Left lung (tissue), 14 donors: ENCODE measurements at places on chromosomes 6 and 20. TPM values are rescaled to one million over a fixed set of nuclear protein-coding genes. Genes with fewer than 3 reads are reported as not detected.
A peak's percentile ranks its signal among the peaks of the same experiment; 100 is the strongest.

DNA sequence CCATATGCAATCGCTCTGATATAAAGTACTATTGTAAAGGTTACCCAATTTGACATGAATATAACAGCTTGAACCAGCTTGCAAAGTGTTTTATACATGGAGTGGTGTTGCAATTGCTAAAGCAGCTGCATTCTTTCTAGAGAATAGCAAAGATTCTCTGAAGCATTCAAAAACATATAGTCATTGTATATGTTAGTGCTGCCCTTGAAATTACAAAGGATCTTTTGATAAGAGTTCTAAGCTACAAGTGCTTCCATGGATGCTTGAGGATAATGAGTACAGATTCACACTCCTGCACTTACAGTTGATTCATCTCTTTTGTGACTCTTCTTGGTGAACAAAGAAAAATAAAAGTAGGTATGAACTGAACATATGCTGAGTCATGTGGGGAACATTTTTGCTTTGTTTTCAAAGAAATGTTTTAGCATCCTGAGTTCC, 175.7 kb downstream of the ALDH8A1 start:
- DNase-seq: peak; percentile 45
- H3K4me3 ChIP-seq: no peak overlapping the region
- H3K27me3 ChIP-seq: no peaks in the 10 kb centered on the region
- no peaks in the 10 kb centered on the region for H3K36me3 ChIP-seq
- no peaks in the 10 kb centered on the region for H3K4me1 ChIP-seq

Gene MAP3K5
- total RNA-seq: 20.9 TPM

- no peak for DNase-seq
- H3K27me3 ChIP-seq: no peaks in the 10 kb centered on the region
- no peak overlapping the region for H3K27ac ChIP-seq
- H3K36me3 ChIP-seq: no peaks in the 10 kb centered on the region
- H3K4me3 ChIP-seq: no peak overlapping the region
- H3K4me1 ChIP-seq: no peaks in the 10 kb centered on the region
These were observed 26.4 kb upstream of the MEI4 start for GRCh38 chr6:77626426-77626825.

Gene SIRPB1
- total RNA-seq: 8.0 TPM

Gene MLN
- not detected for total RNA-seq

- no peaks in the 10 kb centered on the region for H3K36me3 ChIP-seq
- H3K4me3 ChIP-seq: no peak overlapping the region
- no peak overlapping the region for H3K27ac ChIP-seq
These were observed 180.0 kb downstream of the TBXT start for GRCh38 chr6:165987483-165988301.

Gene ANKRD66
- total RNA-seq: 2.4 TPM

Gene CNR1
- 29.8 TPM for total RNA-seq

GRCh38 chr6:65999288-65999791, 292.3 kb upstream of the EYS start:
- H3K27ac ChIP-seq: no peak overlapping the region
- H3K4me3 ChIP-seq: no peak overlapping the region
- DNase-seq: no peak
- H3K27me3 ChIP-seq: no peaks in the 10 kb centered on the region
- no peaks in the 10 kb centered on the region for H3K36me3 ChIP-seq

GRCh38 chr20:45293041-45294002, 13.3 kb upstream of the RBPJL start:
- H3K4me3 ChIP-seq: peak overlapping the region; percentile 45
- H3K36me3 ChIP-seq: no peaks in the 10 kb centered on the region
- H3K27ac ChIP-seq: peak overlapping the region; percentile 77
- peak; percentile 97 for DNase-seq
- H3K27me3 ChIP-seq: no peaks in the 10 kb centered on the region

Gene SDCBP2
- 21.5 TPM for total RNA-seq

GRCh38 chr6:73290435-73290834, 27.4 kb upstream of the KHDC1 start:
- no peaks in the 10 kb centered on the region for H3K27me3 ChIP-seq
- H3K27ac ChIP-seq: no peak overlapping the region
- H3K4me1 ChIP-seq: no peaks in the 10 kb centered on the region
- no peak for DNase-seq
- no peaks in the 10 kb centered on the region for H3K36me3 ChIP-seq

DNA sequence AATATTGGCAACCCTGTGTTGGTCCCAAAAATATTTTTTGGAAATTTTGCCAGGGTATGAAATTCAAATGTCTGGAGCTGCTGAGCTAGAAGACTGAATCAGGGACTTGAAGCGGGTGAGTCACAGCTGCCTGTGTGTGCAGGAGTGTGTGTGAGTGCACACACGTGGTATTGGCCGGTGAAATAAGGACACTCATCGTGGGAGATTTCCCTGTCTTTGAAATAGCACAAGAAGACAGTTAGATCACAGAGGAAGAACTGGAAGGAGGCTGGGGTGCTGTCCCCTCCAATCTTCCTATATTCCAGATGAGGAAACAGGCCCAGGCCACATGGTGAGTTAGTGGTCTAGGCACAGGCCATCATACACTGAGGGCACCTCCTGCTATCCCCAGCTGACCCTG, 123.8 kb upstream of the MLN start:
- H3K4me3 ChIP-seq: no peak overlapping the region
- DNase-seq: no peak
- no peaks in the 10 kb centered on the region for H3K27me3 ChIP-seq
- no peaks in the 10 kb centered on the region for H3K36me3 ChIP-seq

Gene COL12A1
- total RNA-seq: 26.5 TPM

DNA sequence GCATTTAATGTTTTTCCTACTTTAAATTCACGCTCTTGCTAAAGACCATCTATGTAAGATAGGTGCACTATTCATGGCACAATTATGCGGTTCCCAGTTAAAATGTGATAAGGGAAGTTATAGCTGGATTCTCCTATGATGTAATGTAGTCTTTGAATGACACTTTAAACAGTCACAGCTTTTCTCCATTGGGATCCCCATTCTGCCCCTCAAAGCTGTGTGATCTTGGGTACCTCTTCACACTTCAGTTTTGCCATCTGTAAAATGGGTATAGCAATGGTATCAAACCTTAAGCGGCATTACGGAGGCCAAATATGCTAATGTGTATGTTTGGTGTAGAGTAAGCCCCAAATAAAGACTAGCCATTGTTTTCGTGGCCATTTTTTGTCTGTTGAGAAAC, 64.7 kb upstream of the ZNF217 start:
- peaks cover 70% of the 10 kb centered on the region for H3K4me1 ChIP-seq
- no peaks in the 10 kb centered on the region for H3K36me3 ChIP-seq
- DNase-seq: no peak
- H3K27ac ChIP-seq: no peak overlapping the region

Gene ERVFRD-1
- 0.09 TPM for total RNA-seq

DNA sequence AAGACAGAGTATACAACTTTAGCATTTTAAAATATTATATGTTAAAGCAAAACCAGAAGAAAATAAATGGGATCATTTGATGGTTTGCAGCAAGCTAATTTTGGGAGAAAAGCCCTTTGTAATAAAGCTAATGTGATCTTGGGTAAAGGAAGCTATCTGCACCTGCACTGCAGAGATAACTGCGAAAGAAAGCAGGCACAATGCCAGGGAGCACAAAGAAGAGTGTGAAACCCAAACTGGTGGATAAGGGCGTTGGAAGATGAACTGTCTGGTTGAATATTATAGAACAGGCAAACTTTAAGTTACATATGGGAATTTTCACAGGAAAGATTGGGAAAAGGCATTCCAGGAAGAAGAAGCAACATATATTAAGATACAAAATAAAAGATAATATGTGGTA, 179.2 kb upstream of the KHDRBS2 start:
- DNase-seq: no peak
- H3K27ac ChIP-seq: no peak overlapping the region
- no peaks in the 10 kb centered on the region for H3K36me3 ChIP-seq
- H3K4me3 ChIP-seq: no peak overlapping the region
- H3K4me1 ChIP-seq: no peaks in the 10 kb centered on the region

- no peak overlapping the region for H3K27ac ChIP-seq
- no peaks in the 10 kb centered on the region for H3K27me3 ChIP-seq
- no peak overlapping the region for H3K4me3 ChIP-seq
- H3K4me1 ChIP-seq: no peaks in the 10 kb centered on the region
- DNase-seq: no peak
These were observed 2.4 kb upstream of the GLYATL3 start for GRCh38 chr6:49497304-49497703.

DNA sequence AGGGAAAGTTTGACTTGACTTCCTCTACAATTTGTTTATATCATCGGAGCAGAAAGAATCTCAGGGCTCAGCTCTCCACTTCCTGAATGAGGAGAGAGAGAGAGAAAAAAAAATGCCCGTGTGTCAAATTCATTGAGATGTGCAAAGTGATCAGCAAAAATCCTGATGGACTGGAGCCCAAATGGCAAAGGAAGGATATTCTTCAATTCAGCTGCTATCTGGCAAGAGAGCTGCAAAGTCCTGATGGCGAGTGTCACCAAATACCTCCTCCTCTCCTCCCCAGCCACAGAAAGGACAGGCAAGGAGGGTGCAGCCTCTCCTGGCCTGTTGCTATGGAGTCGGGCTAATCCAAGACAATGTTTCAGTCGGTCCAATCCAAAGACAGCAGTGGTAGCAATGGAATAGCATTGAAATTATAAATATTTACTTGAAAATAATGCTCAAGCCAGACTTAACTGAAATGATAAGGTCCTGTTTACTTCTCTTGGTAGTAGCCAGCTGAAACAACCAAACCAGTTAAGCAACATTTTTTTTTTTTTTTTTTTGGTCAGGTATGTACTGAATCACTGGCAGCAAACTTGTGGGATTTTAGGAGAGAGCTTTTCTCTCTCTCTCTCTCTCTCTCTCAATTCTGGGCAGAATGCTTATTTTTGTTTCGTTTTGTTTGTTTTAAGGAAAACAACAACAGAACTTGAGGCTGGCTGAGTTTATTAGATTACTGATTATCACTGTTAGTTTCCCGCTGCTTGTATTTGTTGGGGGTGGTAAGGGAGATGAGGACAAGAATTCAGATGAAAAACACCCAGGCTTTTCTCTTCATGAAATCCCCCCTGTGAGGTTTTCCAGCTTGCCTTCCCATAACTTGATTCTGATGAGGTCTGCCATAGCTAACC, 204.2 kb downstream of the BCAS1 start:
- H3K27ac ChIP-seq: peak overlapping the region; percentile 76
- no peaks in the 10 kb centered on the region for H3K27me3 ChIP-seq
- no peaks in the 10 kb centered on the region for H3K36me3 ChIP-seq
- H3K4me1 ChIP-seq: peaks cover 15% of the 10 kb centered on the region
- no peak overlapping the region for H3K4me3 ChIP-seq
- peak; percentile 75 for DNase-seq

- H3K4me1 ChIP-seq: peaks cover 12% of the 10 kb centered on the region
- no peaks in the 10 kb centered on the region for H3K36me3 ChIP-seq
- no peak overlapping the region for H3K4me3 ChIP-seq
- H3K27me3 ChIP-seq: peaks cover 11% of the 10 kb centered on the region
- no peak for DNase-seq
These were observed 32.5 kb upstream of the ZNF184 start for GRCh38 chr6:27505209-27506027.

DNA sequence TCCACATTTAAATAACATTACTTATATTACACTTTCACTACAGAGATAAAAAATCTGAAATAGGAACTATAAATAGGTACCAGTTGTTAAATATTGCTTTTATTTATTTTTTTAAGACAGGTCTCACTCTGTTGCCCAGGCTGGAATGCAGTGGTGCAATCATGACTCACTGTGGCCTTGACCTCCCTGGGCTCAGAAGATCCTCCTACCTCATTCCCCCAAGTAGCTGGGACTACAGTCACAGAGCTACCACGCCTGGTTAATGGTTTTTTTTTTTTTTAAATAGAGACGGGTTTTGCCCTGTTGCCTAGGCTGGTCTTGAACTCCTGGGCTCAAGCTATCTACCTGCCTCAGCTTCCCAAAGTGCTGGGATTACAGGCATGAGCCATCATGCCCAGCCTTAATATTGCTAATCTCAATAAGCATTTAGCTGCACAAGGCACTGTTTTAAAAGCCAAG, 17.3 kb downstream of the EEF1E1 start:
- H3K4me3 ChIP-seq: no peak overlapping the region
- no peak for DNase-seq
- peak overlapping the region; percentile 6 for H3K27ac ChIP-seq
- H3K27me3 ChIP-seq: no peaks in the 10 kb centered on the region

Gene GPR63
- total RNA-seq: 0.71 TPM

DNA sequence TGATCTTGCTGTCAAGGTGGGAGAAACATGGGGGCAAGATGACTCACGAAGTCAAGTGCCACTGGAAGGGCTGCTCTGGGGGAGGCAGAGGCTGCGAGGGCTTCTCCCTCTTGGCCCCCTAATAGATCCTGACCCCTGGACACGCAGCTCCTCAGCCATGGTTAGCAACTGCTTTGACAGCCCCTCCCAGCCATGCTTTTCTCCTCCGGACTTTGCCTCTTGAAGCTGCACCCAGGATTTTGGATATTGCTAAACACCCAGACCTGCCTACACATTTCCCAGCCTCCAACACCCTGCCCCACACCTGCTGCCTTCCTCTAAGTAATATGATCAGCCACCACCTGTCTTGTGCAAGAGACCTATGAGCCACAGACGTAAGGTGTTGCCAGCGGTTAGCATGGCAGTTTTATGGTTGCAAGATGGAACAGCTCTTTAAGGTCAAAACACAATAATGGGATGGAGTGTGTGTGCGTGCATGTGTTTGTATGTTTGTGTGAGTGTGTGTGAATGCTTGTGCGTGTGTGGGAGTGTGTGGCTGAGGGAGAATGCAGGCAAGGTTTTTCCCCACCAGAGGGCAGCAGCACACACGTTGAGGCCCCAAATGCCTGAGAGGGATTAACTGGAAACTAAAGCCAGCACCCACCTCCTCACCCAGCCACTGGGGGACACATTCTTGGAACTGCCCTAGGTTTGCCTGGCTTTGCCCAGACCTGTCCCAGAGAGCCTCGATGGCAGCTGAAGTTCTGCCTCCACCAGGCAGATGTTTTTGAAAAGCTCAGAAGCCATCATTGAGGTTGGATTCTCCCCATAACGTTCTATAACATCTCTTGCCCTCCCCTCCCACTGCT, 2.5 kb downstream of the IP6K3 start:
- H3K4me3 ChIP-seq: no peak overlapping the region
- H3K27me3 ChIP-seq: no peaks in the 10 kb centered on the region
- H3K4me1 ChIP-seq: peaks cover 22% of the 10 kb centered on the region
- no peak overlapping the region for H3K27ac ChIP-seq
- no peaks in the 10 kb centered on the region for H3K36me3 ChIP-seq

GRCh38 chr6:12567682-12568081, 148.9 kb upstream of the PHACTR1 start:
- no peak overlapping the region for H3K4me3 ChIP-seq
- H3K36me3 ChIP-seq: no peaks in the 10 kb centered on the region
- peaks cover 8% of the 10 kb centered on the region for H3K4me1 ChIP-seq
- DNase-seq: no peak

DNA sequence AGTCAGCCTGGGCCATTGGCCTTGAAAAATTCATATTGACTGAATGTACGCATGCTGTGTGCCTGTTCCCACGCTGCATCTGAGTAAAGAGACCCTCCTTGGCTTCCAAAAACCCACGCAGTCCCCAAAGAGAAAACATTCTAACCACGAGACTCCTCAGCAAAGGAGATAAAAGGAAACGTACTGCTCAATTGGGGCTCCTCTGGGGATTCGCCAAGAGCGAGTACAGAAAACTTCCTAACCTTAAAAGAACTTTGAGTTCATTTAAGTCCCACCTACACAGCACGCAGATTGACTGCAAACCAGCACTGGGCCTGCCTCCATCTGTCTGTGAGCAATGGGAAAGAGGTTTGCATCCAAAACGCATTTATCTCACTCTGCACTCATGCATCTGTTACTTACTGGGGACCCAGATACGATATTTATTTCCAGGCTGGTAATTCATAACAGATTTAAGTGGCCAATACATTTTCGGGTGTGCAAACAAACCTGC, 505.9 kb upstream of the CHD6 start:
- H3K4me1 ChIP-seq: no peaks in the 10 kb centered on the region
- H3K27ac ChIP-seq: no peak overlapping the region
- no peaks in the 10 kb centered on the region for H3K36me3 ChIP-seq
- no peak overlapping the region for H3K4me3 ChIP-seq
- no peaks in the 10 kb centered on the region for H3K27me3 ChIP-seq

Gene VGLL2
- not detected for total RNA-seq

Gene PSORS1C2
- total RNA-seq: not detected
